ENCODE measurements at places on chromosomes 11 and 22. TPM values are rescaled to one million over a fixed set of nuclear protein-coding genes. Genes with fewer than 3 reads are reported as not detected.

- no peaks in the 10 kb centered on the region for H3K36me3 ChIP-seq
- no peaks in the 10 kb centered on the region for H3K27me3 ChIP-seq
- no peak for DNase-seq
- no peak overlapping the region for H3K4me3 ChIP-seq
These were observed 31.8 kb downstream of the SLCO2B1 start for GRCh38 chr11:75182664-75183063.

DGCR6 gene
- 0.98 TPM for polyA plus RNA-seq

SERHL2 gene
- polyA plus RNA-seq, result 0.28 TPM

SCN2B gene
- not detected for polyA plus RNA-seq
